Chondrocyte (in vitro differentiated cells): ENCODE measurements at places on chromosomes 4 and X. TPM values are rescaled to one million over a fixed set of nuclear protein-coding genes. Genes with fewer than 3 reads are reported as not detected.

TREX2 gene
- total RNA-seq, result 0.80 to 1.6 TPM (median 1.6 TPM) in 3 replicates

DNA sequence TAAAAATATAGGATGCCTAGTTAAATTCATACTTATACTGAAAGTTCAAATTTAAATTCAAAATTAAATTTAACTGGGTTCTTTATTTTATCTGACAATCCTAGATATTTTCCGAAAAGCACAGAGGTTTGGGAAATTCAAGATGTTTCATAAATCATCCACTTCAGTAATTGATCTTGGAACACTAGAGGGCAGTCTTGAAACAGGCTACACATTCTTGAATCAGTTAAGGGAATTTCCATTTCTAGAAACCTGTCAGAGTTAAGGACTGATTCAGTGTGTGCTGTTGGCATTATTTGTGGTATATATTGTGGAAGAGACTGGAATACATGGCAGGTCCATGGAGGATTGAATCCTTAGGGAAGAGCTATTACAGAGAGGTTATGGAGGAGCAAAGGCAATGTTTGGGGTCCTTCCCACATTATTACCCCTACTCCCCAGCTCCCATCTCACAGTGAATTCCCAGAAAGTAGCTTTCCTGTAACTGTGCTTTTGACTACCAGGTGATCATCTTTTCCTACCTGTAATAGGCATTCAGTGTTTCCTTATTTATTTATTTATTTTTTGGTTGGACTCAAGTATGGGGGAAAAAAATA is 92.9 kb downstream of the EGF start:
- no peaks in the 10 kb centered on the region for H3K27me3 ChIP-seq
- H3K27ac ChIP-seq, result no peak overlapping the region
- H3K36me3 ChIP-seq, result no peaks in the 10 kb centered on the region
- H3K4me1 ChIP-seq, result no peaks in the 10 kb centered on the region
- no peak for DNase-seq

- H3K27ac ChIP-seq, result peak overlapping the region; percentile 51
- peaks cover 6% of the 10 kb centered on the region for H3K4me1 ChIP-seq
- H3K36me3 ChIP-seq, result no peaks in the 10 kb centered on the region
- DNase-seq, result no peak
These were observed 72.2 kb upstream of the ELOVL6 start for GRCh38 chr4:110270492-110271197.

DNA sequence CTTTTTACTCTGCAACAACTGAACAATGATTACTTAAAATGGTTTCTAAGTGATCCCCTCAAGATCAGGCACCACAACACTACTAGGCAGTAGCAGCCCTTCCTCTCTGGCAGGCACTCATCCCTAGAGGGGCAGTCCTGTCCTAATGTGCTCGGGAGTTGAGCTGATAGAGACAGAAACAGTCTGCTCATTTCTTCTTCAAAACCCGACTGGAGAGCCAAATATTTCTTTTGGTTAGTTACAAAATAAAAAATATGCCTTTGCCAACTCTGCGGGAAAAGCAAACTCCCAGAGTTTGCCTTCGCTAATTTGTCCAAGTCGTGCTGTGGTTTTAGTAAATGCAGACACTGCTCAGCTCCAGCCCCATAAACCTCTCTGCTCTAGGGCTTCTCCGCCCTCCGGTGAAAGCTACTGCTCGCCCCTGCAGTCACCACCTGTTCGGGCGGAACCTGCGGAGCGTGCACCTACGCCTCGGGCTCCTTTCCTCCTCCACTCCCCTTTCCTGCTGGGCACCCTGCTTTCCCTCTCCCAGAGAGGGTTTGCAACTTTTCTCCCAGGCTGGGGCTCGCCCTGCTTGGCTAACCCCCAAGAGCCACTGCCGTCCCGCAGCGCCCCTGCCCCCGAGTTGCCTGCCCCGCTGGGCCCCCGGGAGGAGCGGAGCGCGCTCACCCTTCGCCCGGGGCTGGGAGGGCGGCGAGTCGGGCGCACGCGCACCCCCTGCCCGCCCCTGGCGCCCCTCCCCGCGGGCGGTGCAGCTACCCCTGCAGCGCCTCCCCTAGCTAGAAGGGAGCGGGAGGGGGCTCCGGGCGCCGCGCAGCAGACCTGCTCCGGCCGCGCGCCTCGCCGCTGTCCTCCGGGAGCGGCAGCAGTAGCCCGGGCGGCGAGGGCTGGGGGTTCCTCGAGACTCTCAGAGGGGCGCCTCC is at the start of gene NPNT:
Gene NPNT (plus strand): TSS at position 812 of the 923 bp plus-strand sequence. CDS start 182 bp downstream, outside the sequence.
- DNase-seq, result no peak
- peak within 1 kb of the TSS; percentile 71 for H3K4me3 ChIP-seq
- peaks cover 2% of the 10 kb centered on the region for H3K36me3 ChIP-seq
- peaks cover 87% of the 10 kb centered on the region for H3K27me3 ChIP-seq
- H3K27ac ChIP-seq, result peak within 1 kb of the TSS; percentile 28

GRCh38 chrX:118577041-118577440 is 81.4 kb downstream of the DOCK11 start:
- peaks cover 7% of the 10 kb centered on the region for H3K4me1 ChIP-seq
- DNase-seq, result no peak
- H3K4me3 ChIP-seq, result no peak overlapping the region

- DNase-seq, result no peak
- H3K4me3 ChIP-seq, result no peak overlapping the region
- H3K36me3 ChIP-seq, result no peaks in the 10 kb centered on the region
- H3K27ac ChIP-seq, result no peak overlapping the region
- no peaks in the 10 kb centered on the region for H3K27me3 ChIP-seq
These were observed 2349.0 kb upstream of the TENM3 start for GRCh38 chr4:179894066-179894778.

DNA sequence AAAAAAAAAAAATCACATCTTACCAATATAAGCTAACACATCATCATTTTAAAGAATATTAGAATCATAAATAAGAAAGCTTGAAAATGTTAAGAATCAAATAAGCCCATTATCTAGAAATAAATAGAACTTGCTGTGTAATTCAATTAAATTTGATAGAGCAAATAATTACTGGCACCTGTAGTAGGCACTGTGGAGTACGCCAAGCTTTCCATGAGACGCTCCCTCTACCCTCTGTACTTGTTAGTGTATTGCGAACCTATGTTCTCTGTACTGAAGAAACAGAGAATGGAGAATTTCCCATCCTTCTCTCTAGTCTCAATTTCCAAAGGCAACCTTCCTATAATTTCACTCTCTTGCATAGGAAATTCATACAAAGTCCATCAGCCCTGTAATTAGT is 61.7 kb upstream of the HAND2 start:
- no peak overlapping the region for H3K4me3 ChIP-seq
- H3K36me3 ChIP-seq, result no peaks in the 10 kb centered on the region
- no peak overlapping the region for H3K27ac ChIP-seq
- peaks cover 21% of the 10 kb centered on the region for H3K27me3 ChIP-seq
- no peak for DNase-seq

GRCh38 chrX:49915361-49916222 is 6.8 kb upstream of the CLCN5 start:
- H3K27me3 ChIP-seq, result no peaks in the 10 kb centered on the region
- peaks cover 6% of the 10 kb centered on the region for H3K4me1 ChIP-seq
- no peak for DNase-seq
- H3K36me3 ChIP-seq, result no peaks in the 10 kb centered on the region

GRCh38 chr4:66842724-66843088 is 702.6 kb downstream of the CENPC start:
- peaks cover 2% of the 10 kb centered on the region for H3K36me3 ChIP-seq
- peaks cover 9% of the 10 kb centered on the region for H3K27me3 ChIP-seq
- no peak overlapping the region for H3K4me3 ChIP-seq
- H3K4me1 ChIP-seq, result no peaks in the 10 kb centered on the region
- DNase-seq, result no peak
